ENCODE measurements at places on chromosomes 11 and 22.
A peak's percentile ranks its signal among the peaks of the same experiment; 100 is the strongest.

- no peak for DNase-seq
Measured at GRCh38 chr22:49549256-49550140, 278.2 kb downstream of the BRD1 start.

DNA sequence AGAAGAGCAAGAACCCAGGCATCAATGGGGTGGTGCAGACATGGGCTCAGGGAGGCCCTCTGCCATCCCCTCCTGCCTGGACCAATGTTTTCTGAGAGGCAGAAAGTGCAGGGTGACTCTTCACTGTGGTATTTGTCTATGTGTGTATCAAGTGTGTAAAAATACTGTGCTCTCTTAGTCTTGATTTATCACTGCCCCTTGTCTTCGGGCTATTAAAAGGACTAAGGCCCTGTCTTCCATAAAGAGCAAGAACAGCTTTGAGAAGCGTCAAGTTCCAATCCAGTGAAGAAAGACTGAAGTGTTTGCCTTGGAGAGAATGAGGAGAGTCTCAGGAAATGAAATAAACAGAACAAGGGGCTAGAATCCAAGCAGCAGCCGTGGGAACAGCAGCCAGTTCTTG is 14.4 kb downstream of the PRSS23 start:
- DNase-seq, result no peak

GRCh38 chr22:26377170-26377830 is 51.8 kb upstream of the ASPHD2 start:
- DNase-seq, result no peak

DNA sequence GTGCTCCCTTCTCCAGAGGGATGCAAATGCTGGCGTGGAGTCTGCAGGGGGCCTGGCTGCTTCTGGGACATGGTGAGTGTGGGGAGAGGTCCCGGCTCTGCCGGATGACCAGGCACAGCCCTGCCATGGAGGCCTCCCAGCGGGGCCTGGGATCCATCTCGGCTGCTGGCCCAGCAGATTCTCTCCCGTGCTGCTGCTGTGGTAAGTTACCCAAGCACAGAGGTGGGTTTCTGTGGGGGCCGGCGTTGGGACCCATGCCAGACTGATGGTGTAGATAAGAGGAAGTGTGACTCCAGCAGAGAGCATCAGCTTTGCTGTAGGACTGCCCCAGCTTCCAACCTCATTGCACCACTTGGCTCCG is 147.5 kb upstream of the B3GAT1 start:
- DNase-seq, result no peak

DNA sequence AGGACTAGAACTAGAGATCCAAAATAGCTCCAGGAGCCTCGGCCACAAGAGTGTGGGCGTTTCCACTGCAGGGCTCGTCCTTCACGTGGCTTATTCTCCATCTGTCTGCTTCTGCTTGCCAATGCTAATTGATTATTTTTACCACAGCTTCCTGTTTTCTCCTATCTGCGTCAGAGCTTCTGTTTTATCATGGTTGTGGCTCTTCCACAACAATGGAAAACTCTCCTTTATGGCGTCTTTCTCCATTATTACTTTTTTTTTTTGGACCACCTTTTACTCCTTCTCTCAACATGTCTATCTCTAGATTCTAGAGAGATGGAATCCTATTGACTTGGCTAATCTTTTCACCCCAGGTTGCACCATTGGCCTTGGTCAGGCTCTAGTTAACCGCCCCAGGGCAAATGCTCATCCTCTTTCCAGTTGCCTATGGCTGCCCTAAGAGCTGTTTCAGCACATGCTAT is 25.9 kb downstream of the CAT start:
- no peak for DNase-seq

GRCh38 chr11:90252053-90252452 is 29.2 kb upstream of the CHORDC1 start:
- DNase-seq, result no peak

- DNase-seq, result peak; percentile 11
Measured at GRCh38 chr11:3626250-3626960, 15.4 kb downstream of the ART5 start.

GRCh38 chr11:85595285-85595884 is 31.8 kb downstream of the DLG2 start:
- peak; percentile 62 for DNase-seq

- DNase-seq, result no peak
Measured at GRCh38 chr11:111372538-111372937, 6.5 kb downstream of the POU2AF1 start.

GRCh38 chr11:95584180-95584579 is 205.4 kb downstream of the FAM76B start:
- no peak for DNase-seq

GRCh38 chr11:1382831-1383607 is 6.7 kb upstream of the BRSK2 start:
- DNase-seq, result peak; percentile 82

GRCh38 chr11:87256694-87257340 is 219.1 kb downstream of the TMEM135 start:
- DNase-seq, result no peak

DNA sequence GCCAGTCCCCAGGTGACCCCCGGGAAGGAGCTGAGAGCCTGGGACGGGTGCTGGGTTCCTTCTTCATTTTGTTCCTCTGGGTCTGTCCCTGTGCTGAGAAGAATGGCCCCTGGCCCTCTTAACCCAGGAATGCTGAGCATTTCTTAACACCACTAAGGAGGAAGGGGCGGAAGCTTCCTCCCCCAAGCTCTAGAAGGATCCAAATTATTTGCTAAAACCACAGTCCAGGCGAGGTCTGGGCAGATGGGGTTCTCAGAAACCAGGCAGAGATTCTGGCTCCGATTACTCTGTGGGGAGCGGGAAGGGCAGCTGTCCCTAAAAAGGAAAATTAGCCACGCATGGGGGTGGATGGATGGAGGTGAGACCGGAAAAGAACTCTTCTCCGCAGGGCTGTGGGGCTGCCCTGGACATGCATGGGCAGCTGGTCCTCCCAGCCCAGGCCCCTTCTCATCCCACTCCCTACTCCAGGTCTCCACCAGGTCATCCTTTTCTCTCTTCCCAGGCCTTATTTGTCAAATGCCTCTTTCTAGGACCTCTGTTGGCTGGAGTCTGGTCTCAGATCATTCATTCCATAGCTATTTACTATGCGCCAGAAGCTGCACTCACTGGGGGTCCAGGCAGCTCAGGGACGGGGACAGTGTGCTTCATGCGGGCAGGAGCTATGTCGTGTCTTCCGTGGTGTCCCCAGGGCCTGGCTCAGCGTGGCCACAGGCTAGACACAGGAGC is 45.0 kb upstream of the MYH9 start:
- DNase-seq, result no peak

- DNase-seq, result peak; percentile 32
Measured at GRCh38 chr22:44024288-44024921, at the start of gene PARVB. Gene PARVB (plus strand): TSS chr22:44024302. CDS start chr22:44024340, 38 bp downstream.

GRCh38 chr11:21295508-21295907 is 626.1 kb downstream of the NELL1 start:
- DNase-seq, result no peak

- DNase-seq, result no peak
Measured at GRCh38 chr11:86800960-86801272, 574 bp downstream of the PRSS23 start.

GRCh38 chr11:62131170-62131464 is 7.3 kb downstream of the INCENP start:
- DNase-seq, result no peak

DNA sequence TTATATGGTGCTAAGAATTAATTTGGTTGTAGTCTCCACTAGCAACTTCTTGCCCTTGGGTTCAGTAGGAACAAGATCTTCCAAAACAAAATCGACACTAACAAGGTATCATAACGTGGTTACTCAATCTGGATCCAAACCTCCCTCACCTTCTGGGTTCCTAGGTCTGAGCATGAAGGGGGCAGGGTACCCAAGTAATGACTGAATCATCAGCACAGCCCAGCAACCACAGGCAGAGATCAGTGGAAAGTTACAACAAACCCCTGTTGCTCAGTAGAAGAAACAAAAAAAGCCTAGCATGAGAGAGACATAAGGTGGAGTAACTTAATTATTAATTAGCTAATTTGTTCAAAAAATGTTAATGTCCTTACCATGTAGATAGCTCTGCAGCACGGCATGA is 221.4 kb downstream of the BLID start:
- no peak for DNase-seq

DNA sequence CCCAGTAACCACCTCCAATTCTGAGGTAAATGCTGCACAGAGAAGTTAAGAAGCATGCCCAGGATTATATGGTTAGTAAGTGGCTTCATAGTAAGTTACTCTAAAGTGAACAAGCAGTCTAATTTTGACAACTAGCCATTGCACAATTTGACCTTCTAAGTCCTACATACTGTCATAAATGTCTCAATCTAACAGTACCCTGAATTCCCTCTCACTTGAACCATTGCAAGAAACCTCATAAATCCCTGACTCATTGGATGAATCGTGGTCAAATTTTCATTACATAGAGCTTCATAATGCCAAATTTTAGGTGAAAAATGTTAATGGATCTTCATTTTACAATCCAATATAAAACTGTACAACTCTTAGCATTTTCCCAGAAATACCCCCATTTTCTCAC is 217.3 kb upstream of the GRIA4 start:
- no peak for DNase-seq

DNA sequence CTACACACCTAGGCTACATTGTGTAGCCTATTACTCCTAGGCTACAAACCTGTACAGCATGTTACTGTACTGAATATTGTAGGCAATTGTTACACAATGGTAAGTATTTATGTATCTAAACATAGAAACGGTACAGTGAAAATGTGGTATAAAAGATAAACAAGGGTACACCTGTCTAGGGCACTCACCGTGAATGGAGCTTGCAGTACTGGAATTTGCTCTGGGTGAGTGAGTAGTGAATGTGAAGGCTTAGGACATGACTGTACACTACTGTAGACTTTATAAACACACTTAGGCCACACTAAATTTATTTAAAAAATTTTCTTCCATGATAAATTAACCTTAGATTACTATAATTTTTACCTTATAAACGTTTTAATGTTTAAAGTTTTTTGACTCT is 171.7 kb upstream of the NCAM1 start:
- DNase-seq, result no peak

DNA sequence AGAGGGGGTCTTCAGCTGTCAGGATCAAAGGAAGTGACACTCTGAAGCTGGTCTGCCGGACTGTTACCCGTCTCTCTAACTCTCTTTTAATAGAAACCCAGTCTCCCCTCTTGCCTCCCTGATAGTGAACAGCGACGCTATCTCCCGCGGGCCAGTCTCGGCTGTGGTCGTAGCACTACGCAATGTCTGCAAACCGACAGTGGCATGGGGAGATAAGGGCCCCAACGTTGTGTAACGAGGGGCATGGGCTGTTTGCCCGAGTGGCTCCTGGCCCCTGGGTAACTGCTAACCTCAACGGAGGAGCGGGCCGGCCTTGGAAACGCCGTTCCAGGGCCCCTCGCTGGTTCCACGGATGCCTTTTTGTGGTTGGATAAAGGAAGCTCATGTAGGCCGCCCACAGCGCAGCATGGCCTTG is 23.3 kb downstream of the ZBTB16 start:
- no peak for DNase-seq

DNA sequence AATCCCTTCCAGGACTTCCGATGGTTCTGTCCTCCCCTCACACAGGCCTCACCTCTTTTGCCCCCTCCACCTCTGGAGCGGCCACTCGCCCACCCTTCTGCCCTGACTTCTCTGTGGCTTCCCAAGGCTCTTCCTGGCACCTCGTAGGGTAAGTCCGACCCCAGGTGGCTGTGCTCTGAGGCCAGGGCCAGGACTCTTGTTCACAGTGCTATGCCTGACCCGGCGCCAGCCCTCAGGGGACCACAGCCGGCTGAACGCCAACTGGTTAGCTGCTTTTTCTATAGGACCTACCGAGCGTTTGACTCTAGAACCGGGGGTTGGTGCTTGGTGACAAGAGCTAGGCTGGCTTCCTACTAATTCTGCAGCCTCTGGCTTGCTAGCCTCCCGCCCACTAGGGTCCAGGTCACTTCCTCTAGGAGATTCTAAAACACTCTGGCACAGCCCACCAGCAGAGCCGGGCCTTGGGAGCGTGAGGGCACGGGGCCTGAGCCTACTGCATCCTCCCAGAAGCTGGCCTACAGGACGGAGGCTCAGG is 28.4 kb upstream of the KCNQ1OT1 start:
- no peak for DNase-seq

GRCh38 chr22:41301085-41302020 is at the start of gene ZC3H7B:
Gene ZC3H7B (plus strand): TSS chr22:41301525. CDS start chr22:41320661, 19,136 bp downstream.
- peak; percentile 90 for DNase-seq

GRCh38 chr22:50010676-50011446 is 1.7 kb downstream of the IL17REL start:
- peak; percentile 79 for DNase-seq

GRCh38 chr11:1906611-1907423 is 12.7 kb upstream of the TNNT3 start:
- no peak for DNase-seq

GRCh38 chr11:110431051-110431672 is 1.4 kb downstream of the FDX1 start:
- DNase-seq, result peak; percentile 23

- DNase-seq, result peak; percentile 3
Measured at GRCh38 chr22:31160328-31160978, 471 bp downstream of the RNF185 start.

GRCh38 chr22:27401321-27401720 is 400.2 kb downstream of the MN1 start:
- DNase-seq, result no peak

DNA sequence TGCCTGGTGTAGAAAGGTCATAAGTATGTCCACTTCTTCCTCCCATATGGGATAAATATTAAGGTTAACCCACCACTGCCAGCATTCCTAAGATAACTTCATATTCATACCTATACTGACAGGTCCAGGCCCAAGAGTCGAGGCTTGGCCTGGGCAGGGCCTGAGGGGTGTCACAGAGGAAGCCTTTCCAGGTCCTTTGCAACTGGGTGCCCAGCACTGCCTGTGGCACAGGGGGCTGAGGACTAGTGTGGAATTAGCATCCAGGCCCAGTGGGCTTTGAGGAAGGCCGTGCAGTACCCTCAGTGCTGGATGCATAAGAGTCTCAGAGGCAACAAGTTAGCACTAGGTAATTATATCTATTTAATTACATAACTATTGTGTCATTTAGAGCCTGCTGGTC is 65.4 kb downstream of the PKNOX2 start:
- DNase-seq, result no peak

DNA sequence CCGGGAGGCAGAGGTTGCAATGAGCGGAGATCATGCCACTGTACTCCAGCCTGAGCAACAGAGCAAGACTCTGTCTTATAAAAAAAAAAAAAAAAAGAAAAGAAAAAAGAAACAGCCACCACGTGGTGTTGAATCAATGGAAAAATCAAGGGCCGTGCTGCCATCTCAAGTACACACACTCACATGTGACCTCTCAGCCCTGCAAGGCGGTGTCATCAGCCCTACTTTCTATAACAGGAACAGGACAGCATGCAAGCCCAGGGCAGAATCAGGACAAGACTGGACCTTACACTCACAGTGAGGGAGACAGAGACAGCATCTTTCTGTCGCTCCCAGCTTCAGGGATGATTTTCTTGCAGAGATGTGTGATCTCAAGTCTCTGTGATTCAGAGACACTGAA is 179.6 kb downstream of the MPPED1 start:
- DNase-seq, result no peak

GRCh38 chr22:17369439-17370025 is at the start of gene CECR2:
Gene CECR2 (plus strand): TSS chr22:17369460. CDS start chr22:17369784, 324 bp downstream.
- DNase-seq, result peak; percentile 3

- DNase-seq, result no peak
Measured at GRCh38 chr22:33728847-33729246, 191.4 kb downstream of the LARGE1 start.

GRCh38 chr11:130476922-130477491 is 28.6 kb downstream of the ADAMTS15 start:
- DNase-seq, result no peak
